ENCODE measurements at places on chromosomes 4 and X.

DNA sequence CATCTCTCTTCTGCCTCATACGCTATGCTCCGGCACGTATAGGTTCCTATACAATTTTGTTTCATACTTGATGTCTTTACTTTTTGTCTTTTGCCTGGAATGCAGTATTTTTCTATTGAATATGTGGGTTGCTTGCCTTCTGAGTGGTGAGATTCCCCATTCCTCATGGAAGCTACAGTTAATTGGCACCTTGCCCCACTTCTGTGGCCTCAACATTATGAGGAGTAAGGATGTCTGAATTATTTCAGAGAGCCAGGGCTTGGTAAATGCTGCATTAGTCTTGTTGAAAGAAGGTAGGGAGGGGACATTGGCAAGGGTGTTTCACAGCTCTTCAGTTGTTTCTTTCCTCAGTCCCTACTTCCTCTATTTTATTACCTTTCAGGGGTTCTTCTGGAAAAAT is 23.0 kb downstream of the CDKL5 start:
- no peak for DNase-seq

GRCh38 chrX:13397878-13398818 is 78.3 kb upstream of the ATXN3L start:
- no peak for DNase-seq

DNA sequence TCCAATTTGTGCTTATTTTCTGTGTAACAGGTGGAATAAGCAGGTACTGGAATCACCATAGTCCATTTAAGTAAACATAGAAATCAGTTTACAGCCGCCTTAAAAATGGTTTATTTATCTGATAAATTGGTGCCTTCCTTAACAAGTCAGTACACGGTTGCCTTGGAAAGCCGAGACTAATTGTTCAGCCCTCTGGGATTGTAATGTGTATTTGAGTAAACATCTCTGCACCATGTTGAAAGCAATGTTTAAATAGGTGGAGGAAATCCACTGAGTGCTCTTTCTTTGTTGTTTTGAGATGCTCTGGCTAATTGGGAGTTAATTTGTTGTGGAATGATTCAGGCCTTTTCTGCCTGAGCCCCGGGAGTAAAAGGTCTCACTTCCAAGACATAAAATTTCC is 45.7 kb upstream of the ADRA2C start:
- DNase-seq: no peak

- DNase-seq: no peak
Observed at GRCh38 chr4:157096439-157096838, 20.5 kb downstream of the GLRB start.

GRCh38 chr4:155624478-155624877 is 42.2 kb upstream of the GUCY1A1 start:
- no peak for DNase-seq

GRCh38 chr4:6990661-6991060 is 52.5 kb upstream of the TADA2B start:
- DNase-seq: no peak

- DNase-seq: no peak
Observed at GRCh38 chr4:910366-911091, 21.6 kb downstream of the GAK start.

DNA sequence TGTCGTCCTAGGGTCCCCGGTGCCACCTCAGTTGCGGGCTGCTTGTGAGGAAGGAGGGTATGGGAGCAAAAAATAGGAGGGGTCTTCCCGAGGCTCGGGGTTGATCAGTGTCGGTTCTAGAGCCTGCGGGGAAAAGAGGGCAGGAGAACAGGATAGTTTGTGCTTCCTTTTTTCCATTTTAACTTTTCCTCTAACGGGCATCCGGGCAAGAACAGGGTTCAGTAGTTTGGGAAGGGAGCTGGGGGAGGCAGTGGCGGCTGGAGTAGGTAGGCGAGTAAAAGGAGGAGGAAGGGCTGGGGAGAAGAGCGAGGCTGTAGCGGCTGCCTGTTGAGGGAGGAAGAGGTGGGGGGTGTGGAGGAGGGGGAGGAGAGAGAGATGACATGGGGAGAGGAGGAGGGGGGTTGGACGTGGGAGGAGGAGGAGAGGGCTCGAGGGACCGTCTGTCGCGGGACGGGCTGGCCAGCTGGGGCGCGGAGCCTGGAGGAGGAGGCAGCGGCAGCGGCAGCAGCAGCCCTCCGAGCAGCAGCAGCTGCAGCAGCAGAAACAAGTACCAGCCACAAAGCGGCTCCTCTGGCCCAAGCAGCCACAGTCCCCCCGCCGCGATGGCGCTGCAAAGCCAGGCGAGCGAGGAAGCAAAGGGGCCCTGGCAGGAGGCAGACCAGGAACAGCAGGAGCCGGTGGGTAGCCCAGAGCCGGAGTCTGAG is at the start of gene SLC16A2:
Gene SLC16A2, plus strand, starts transcription at position 458 of the 704 bp plus-strand sequence. Its CDS starts 145 bp downstream, at position 603.
- peak; percentile 82 for DNase-seq

DNA sequence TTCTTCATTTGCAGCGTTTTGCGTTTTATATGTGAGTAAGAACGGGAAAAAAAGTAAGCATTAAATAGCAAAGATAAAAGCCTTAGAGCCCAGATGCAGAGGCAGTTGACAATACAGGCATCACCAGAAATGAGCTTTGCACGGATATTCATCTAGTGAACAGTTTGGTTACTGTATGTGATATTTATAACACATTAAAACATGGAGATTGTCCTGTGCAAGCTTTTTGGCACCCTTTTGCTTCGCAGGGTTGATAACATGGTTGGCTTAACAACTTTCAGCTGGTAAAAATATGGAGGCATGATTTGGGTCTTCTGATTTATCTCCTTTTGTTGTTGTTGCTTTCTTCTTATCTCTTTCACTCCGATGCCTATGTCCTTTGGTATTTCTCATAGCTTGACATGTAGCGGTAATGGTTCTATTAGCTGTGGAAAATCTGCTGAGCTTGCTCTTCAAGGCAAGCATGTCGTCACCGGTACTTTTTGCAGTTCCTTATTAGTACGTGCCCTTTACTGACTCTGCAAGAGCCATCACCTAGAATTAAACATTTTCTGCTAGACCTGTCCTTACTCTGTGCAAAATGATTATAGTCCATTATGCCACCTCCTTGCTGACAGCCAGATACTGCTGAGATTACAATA is 102.9 kb downstream of the PCDH7 start:
- no peak for DNase-seq

GRCh38 chr4:128698386-128698785 is 111.1 kb upstream of the JADE1 start:
- DNase-seq: no peak

GRCh38 chr4:60805500-60806313 is 394.4 kb upstream of the ADGRL3 start:
- peak; percentile 27 for DNase-seq

GRCh38 chr4:22268350-22269025 is 247.4 kb downstream of the ADGRA3 start:
- peak; percentile 0 for DNase-seq

DNA sequence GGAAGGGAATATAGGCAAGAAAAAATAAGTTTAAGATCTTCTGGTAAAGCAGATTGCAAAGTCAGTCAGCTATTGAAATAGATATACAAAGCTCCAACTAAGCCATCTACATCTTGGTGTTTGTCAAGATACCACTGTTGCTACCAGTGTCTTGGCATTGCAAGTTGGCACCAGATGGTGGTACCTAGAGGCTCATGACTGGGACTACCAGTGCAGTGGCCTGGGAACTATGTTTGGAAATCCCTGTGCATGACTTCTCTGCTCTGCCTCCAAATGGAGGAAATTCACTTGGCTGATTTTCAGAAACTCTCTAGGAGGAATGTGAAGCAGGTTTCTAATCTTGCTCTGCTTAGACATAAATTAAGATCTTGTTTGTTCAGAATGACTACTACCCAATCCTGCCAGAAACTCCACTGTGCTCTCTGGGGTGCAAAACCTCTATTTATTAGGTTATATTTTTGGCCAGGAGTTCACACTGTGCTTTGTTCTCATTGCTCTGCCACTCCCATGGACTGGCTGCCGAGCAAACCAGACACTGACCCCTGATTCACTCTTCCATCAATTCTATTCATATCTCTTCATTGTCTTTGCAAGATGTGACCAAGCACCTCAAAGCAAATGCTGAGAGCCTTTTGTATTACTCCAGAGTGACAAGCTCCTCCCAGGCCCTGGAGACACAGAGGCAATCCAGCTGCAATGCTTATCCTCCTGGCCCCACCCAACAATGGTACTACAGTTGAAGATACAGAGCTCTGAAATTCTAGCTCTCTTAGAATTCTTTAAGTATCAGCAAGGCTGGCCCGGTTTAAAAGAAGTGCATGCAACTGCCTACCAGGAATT is 272.3 kb upstream of the FGF16 start:
- no peak for DNase-seq

GRCh38 chrX:53190363-53190960 is 34.5 kb downstream of the KDM5C start:
- DNase-seq: peak; percentile 23

DNA sequence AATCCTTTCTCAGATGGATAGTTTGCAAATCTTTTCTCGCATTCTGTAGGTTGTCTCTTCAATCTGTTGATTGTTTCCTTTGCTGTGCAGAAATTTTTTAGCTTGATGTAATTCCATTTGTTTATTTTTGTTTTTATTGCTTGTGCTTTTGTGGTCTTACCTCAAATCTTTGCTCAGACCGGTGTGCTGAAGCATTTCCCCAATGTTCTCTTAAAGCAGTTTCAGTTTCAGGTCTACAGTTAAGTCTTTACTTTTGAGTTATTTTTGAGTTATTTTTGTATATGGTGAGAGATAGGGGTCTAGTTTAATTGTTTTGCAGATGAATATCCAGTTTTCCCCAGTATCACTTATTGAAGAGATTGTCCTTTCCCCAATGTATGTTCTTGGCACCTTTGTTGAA is 18.2 kb upstream of the SLC25A14 start:
- DNase-seq: no peak

DNA sequence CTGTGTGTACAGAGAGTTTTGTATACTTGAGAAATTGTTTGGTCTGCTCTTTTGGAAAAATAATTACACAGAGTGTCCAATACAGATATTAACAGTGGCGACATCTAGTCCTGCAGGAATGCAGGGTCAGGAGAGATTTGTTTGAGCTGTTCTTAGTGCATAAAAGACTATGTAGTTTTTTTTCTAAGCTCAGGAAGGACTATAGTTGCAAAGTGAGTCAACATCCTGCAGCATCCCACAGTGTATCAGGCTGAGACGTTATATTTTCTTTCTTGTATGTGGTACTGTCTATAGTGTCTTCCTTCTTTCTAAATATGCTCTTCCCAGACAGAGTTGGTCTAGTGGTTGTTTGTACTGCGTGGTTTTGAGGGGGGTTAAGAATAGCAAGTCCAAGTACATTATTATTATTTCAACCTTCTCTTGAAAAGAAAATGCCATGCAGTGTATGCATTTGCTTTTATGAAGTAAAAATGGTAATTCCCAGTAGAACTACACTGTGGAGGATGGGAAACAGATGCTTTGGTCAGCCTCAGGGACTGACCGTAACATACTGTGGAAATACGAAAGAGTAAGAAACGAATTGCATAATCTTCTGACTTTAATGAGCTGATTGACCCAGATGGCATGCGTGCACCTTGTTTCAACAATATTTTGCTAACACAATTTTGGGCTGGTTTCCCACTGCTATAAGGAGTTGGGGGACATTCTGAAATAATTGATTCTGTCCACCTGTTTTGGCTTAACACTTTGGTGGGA is 67.4 kb downstream of the DMP1 start:
- DNase-seq: no peak

DNA sequence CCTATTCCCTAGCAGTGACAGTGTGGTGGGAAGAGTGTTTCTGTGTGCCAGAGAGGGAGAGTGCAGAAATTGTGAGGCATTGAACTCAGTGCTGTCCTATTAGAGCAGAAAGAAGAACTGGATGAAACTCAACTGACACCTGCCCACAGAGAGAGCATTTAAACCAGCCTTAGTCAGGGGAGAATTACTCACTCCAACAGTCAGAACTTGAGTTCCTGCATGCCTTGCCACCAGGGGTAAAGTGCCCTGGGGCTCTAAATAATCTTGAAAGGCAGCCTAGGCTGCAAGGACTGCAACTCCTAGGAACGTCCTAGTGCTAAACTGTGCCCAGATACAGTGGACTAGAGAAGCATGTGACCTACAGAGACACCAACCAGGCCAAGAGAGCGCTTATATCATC is 12.8 kb downstream of the CYSLTR1 start:
- no peak for DNase-seq

DNA sequence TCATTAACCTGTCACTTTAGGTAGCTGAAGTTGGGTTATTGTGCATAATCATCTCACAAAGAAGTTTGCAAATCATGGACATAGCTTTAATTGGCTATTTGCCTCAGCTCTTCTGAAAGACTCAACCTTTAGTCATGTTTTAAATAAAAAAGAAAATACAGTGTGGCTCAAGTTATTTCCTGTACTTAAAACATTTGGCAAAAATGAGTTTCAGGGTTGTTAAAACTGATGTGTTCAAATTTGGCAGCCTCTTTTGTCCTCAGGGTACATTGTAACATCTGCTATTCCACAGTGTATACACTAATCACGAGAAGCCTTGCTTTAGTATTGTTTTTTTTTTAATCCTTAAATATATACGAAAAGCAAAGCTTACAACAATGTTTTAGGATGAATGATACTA is 31.5 kb upstream of the HPGD start:
- no peak for DNase-seq

GRCh38 chr4:173046818-173047217 is 121.8 kb upstream of the GALNT7 start:
- DNase-seq: no peak

DNA sequence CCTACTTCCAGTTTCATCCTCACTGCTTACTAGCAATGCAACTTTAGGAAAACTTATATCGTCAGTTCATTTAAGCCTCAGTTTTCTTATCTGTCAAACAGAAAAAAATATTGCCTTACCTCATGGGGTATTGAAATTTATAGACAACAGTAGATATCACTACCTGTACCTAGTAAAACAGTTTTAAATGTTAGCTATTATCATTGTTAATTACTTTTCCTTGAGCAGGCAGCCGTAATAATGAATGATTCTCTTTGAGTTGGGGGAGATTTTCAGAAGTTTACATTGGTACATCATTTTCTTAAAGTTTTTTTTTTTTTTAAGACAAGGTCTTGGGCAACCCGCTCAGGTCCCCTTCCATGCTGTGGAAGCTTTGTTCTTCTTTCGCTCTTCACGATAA is 71.7 kb upstream of the BMPR1B start:
- no peak for DNase-seq

DNA sequence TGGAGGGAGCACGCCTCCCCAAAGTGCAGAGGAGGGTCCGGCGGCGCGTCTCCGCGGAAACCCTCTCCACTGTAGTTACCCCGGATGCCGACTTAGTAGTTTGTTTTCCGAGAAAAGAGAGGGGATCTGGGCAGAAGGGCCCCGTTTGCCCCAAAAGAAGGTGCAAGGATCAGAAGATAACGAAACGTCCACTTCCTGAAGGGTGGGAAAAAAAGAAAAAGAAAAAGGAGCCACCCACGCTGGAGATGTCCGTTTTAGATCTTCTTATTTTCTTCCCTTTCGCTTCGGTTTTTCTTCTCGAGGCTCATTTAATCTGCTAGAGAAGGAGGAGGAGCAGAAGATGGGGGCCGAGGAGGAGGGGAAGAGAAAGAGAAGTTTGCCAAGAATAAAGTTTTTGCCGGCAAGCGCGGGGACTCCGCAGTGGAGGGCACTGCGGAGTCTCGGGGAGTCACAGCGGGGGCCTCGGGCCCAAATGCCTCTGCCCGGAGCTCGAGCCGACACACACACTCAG is 517 bp downstream of the LEF1 start:
- peak; percentile 48 for DNase-seq
